ENCODE measurements at places on chromosomes 11 and 22.
A peak's percentile ranks its signal among the peaks of the same experiment; 100 is the strongest.

DNA sequence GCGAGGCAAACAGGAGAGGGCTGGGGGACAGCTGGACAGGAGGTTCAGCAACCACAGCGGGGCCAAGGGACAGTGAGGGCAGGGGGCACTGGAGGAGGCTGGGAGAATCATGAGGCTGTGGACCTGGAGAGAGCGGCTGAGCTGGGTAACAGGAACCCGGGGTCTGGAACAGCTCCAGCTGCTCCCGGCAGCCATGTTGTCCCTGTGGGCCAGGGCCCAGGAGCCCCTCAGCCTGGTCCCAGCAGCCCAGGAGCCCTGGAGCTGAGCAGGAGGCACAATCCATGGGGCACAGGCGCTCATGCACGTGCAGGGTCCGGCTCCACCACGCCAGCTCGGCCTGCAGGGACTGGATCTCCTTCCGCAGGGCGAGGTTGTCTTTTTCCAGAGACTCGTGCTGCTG, 7.4 kb downstream of the BATF2 start:
- no peak for DNase-seq

DNA sequence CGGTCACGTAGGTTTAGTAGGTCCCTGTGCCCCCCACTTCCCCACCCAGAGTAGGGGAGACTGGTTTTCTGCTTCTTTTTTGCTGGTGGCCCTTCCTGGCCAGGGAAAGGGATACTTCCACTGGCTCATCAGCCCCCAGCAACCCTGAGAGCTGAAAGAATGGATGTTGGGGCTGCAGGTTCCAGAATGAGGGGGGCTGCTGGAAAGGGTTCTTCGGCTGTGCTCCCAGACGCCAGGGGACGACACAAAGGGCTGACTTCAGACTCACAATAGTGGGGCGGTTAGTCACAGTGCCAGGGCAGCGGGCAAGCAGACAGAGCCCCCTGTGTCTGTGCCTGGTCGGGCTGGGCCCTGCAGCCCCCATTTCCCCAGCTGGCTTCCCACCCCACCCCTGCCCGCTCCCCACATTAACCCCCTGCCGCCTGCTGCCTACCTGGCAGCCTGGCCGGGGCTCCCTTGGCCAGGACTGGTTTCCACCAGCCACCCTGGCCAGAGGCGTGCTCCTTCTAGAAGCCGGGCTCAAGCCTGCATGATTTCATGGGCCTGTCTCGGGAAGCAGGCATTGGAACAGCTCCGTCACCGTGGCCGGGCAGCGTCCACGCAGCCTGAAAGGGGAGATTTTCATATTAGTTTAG, 79.1 kb upstream of the WNT7B start:
- peak; percentile 95 for DNase-seq

GRCh38 chr11:130813638-130814037, 102.6 kb downstream of the SNX19 start:
- DNase-seq: no peak

GRCh38 chr11:79244798-79245197, 196.0 kb downstream of the TENM4 start:
- DNase-seq: no peak

DNA sequence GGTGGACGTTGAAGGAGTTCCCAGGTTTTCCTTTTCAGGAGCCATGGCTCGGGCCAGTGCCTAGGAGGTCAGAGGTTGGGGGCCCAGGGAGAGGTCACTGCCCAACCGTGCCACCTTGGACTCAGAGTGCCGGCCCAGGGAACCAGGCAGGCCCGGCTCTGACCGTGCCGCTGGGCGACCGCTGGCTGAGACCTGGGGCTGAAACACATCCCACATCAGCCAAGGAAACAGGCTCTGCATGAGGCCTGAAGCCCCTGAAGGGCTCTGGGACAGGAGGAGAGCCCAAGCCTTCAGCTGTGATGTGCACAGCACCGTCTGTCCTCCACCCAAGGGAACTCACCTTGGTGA, 21.9 kb upstream of the RTN4R start:
- no peak for DNase-seq

- no peak for DNase-seq
Measured at GRCh38 chr22:17368144-17368543, 1.1 kb upstream of the CECR2 start.

GRCh38 chr11:65576232-65576866, 496 bp downstream of the EHBP1L1 start:
- no peak for DNase-seq

- DNase-seq: no peak
Measured at GRCh38 chr22:23264610-23265367, 84.5 kb downstream of the BCR start.

DNA sequence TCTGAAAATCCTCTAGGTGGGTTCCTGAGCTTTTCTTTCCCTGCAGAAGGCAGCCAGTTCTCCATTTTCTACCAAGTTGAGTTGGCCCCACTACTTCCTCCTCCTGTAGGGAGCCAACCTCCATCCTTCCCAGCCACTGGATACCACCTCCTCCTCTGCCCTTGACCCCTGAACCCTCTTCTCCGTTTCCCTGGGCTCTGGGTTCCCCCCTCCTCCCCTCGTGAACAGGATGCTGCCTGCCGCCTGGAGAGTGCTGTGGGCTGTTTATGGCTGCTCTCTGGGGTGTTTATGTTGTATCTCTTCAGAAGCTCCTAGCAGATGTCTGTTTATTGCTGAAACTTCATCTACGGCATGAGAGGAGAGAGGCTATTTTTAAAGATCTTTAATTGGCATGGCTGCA, 8.6 kb downstream of the MICAL2 start:
- DNase-seq: no peak

- DNase-seq: no peak
Measured at GRCh38 chr22:34804604-34805003, 261.4 kb upstream of the ISX start.

- DNase-seq: no peak
Measured at GRCh38 chr11:33942954-33943353, 51.1 kb upstream of the LMO2 start.

GRCh38 chr11:130166457-130166784, 6.8 kb downstream of the ST14 start:
- DNase-seq: no peak

- DNase-seq: no peak
Measured at GRCh38 chr22:48378673-48379072, 1449.0 kb downstream of the BRD1 start.

DNA sequence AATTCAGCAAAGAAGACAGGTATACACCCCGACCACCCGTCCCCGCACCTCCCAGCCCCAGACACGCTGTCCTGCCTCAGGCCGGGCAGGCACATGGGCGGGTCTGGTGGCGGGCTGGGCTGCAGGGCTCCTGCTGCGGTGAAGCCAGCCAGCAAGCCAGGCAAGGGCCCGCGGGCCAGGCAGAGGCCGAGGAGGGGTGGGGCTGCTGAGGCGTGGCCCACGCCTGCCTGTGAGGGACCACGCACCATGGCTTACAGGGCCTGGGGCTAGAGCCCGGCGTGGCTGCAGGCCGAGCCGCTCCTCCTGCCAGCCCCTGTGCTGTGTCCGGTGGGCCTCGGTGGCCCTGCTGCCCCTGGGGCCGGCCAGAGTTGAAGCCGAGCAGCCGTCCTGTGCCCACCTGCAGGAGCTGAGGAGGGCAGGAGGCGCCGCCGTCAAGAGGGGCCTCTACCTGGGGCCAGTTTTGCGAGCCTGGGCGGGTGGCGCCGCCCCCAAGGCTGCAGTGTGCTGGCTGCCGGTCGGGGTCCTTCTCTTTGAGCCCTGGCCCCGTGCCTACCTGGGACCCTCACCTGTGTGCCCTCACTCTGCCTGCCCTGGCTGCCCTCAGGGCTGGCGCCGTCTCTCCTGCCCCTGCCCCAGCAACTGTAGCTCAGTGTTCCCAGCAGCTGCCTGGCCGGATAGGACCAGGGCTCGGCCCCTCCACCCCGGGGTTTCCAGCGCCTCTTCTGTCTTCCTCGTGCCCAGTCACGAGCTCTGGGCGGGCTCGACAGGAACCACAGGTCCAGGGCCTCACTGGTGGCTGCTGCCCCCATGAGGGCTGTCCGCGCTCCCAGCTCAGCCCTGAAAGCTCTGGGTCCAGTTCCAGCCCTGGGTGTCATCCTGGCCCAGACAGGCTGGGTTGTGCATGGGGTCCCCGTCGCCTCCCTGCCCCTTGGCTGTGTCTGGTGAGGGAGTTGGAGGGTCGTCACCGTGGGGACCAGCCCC, 38.4 kb downstream of the MOB2 start:
- DNase-seq: peak; percentile 25

- DNase-seq: no peak
Measured at GRCh38 chr11:84128840-84129239, 842.7 kb upstream of the CCDC90B start.

DNA sequence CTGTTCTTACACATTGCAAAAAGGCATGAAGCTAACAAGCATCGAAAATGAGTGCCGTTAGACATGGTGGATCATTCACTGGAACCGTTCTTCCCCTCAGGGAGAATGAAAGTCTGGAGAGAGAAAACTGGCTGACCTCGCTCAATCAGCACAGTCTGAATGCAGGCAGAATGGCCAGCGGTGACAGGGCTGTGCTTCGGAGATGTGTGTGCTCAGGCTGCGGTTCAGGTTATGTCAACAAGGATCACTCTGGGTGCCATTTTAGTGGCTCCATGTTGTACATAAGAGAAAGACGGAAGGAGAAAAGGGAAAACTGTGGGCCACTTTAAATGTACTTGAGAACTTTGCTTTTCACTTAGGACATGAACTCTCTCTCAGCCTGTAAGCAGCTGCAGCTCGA, 749.8 kb upstream of the ARHGAP42 start:
- no peak for DNase-seq

- DNase-seq: no peak
Measured at GRCh38 chr11:33197915-33198727, 36.8 kb upstream of the CSTF3 start.

GRCh38 chr11:38723361-38723760, 2125.3 kb upstream of the RAG2 start:
- no peak for DNase-seq

DNA sequence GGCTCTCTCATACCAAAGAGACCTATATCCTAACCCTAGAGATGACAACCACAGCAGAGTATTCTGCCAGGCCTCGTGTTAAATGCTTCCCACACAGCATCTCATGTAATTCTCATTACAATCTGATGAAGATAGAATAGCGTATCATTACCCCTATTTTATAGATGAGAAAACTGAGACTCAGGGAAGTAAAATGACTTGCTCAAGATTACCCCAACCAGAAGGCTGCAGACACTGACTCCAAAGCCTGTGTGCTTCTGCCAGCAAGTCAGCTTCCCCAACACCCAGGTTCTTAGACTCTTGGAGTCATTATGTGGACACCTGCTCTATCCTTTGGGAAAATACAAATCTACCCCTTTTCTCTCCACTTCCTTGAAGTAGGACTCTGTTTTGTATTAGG, 23.6 kb upstream of the TSKU start:
- DNase-seq: no peak

DNA sequence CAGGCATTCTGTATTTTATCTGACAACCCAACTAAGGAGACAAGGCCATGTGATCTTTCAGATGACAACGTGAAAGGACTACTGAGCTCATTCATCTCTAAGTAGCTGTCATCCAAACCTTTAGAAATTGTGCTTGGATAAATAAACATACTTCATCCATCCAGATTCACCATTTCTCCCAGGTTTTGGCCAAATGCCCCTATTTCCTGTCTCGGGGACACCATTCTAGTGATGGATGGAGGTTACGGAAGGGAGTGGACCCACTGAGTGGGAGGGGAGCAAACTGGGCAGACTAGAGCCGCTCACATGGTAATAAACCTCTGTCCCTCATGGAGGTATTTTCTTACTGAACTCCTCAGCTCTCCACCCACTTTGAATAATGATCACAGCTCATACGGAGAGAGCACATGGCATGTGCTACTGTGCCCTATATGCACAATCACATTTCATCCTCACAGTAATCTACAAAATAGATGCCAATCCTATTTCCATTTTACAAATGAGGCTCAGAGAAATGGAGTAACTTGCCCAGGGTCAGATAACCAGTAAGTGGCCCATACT, 114.4 kb downstream of the SLC1A2 start:
- DNase-seq: no peak

GRCh38 chr11:97979741-97980140, 1041.0 kb upstream of the CNTN5 start:
- DNase-seq: no peak

DNA sequence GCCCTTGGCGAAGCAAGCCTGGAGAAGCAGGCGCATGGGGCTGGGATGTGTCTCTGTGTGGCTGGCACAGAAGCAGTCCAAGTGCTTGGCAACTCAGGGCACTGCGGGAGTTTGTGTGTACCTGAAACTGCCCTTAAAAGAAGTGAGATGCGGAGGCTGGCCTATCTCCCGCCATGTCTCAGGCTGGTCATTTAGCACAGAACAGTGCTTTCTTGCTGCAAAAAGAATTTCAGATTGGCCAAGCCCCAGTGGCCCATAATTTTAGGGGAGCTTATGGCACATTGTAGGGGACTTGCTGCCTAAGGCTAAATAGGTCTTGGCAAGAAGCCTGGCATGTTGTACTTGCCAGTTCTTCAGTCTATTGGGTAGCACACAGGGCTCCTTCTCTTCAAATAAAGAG, 16.4 kb downstream of the EHF start:
- no peak for DNase-seq

GRCh38 chr11:12102588-12103410, 7.6 kb upstream of the MICAL2 start:
- no peak for DNase-seq

GRCh38 chr22:27307545-27308247, 493.9 kb downstream of the MN1 start:
- no peak for DNase-seq

GRCh38 chr22:27844656-27845591, 43.4 kb upstream of the MN1 start:
- DNase-seq: no peak

GRCh38 chr11:68934321-68934645, 30.6 kb downstream of the IGHMBP2 start:
- DNase-seq: no peak

DNA sequence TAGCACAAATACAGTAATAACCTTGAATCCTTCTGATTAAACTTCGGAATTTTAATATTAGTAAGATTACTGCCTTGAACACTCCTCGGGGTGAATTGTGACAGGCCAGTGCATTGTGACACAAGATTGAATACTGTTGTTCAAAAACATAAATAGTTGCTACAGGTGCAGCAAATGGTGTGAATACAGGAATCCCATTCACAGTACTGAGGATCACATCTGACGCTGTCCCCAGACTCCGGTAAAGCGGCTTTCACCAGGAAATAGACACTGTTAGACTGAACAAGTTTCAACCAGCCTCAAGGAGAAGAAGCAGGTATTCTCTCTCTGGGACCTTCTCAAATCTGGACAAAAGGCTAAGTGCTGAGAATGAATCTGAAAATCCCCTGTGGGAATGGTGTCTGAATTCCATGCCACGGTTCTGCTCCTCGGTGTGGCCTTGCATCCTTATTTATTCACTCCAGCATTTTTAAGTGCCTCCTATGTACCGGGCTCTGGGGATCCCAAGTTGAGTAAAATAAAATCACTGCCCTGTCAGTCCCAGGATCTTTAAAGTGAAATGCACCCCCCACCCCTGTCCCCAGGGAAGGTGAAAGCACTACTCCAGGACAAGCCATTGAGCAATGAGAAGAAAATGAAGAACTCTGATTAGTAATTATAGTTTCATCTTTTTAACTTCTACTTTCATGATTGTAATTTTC, 3.4 kb downstream of the LGR4 start:
- DNase-seq: no peak
